ENCODE measurements at places on chromosomes 7 and 10.

GRCh38 chr10:78843495-78843894 is 225.3 kb upstream of the ZMIZ1 start:
- no peak for DNase-seq

DNA sequence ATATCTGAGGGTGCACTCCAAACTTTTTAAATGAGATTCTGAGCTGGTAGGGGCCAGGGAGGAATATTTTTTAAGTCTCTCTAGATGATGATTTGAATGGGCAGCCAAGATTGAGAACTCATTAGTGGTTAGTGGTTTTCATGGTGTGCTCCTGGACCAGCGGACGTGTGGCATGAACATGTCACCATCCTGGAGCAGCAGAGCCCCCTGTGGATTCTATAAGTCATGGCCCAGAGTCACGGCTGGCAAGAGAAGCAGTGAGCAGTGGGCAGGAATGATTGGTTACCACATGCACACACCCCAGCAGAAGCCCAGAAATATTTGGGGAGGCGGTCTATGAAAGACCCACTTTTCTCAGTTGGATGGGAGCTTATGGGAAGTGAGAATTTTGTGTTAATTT is 21.2 kb upstream of the UCN3 start:
- no peak for DNase-seq

DNA sequence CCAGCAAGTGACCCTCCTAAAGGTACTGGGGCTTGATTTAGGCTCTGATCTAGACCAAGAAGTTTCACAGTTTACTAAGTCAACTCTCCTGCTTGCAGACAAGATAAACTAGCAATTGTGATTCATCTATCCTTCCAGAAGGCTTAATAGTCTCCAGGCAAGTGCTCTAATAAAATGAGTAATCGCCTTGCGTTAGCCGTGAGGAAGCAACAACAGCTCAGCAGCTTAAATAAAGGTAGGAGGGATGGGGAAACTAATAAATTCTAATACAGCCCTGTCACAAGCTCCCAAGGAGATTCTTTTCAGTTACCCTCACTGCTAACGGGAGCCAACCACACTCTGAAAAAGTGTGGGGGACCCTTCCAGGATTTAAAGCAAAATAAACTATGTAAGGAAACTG is 48.4 kb downstream of the FRMD4A start:
- no peak for DNase-seq

- DNase-seq: no peak
Measured at GRCh38 chr7:114225784-114226183, 188.8 kb upstream of the FOXP2 start.

DNA sequence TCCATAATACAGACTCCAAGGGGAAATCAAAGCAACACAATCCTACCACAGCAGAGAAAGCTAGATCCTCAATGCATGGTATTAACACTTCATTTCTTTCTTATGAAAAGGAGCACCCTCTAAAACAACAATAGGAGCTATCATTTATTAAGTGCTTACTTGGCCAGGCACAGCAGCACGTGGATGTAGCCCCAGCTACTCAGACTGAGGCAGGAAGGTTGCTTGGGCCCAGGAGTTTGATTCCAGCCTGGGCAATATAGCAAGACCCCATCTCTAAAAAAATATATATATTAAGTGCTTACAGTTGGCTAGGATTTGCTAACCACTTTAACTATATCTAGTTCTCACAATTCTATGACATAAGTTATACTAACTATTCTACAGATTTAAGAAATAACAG is 12.2 kb downstream of the SNX13 start:
- no peak for DNase-seq

DNA sequence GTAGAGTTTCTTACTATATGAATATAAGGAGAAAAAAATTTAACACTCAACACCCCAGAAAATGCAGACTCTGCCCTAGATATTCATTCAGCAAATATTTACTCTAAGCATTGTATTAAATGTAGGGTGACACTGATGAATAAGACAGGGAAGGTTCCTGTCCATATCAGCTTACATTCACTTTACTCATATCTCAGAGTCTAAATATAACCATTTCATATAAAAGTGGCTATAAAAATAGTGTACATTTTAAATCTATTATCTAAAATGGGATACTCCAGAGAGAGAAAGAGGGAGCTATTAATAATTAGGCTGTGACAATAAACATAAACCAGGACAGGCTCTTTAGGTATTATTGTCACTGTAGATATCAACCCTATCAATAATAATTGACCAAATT is 104.0 kb downstream of the PKD1L1 start:
- no peak for DNase-seq

DNA sequence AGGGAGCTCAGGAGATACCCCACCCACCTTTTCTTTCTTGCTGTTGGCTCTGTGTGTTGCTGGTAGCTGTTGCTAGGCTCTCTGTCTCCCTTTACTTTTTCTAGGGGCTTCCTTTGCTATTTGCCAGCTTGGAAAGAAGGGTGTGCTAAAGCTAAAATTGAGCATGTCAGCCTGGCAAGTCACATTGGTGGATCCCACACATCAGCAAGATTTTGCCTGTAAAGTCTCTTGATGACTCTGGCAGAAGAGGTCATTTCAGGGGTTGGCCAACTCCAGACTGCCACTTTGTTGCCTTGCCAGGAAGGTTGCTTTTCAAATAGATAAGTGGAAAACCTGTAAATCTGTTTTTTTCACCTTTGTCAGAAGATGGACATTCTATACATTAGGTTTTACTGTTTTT is 9.9 kb downstream of the CCNY start:
- DNase-seq: no peak

DNA sequence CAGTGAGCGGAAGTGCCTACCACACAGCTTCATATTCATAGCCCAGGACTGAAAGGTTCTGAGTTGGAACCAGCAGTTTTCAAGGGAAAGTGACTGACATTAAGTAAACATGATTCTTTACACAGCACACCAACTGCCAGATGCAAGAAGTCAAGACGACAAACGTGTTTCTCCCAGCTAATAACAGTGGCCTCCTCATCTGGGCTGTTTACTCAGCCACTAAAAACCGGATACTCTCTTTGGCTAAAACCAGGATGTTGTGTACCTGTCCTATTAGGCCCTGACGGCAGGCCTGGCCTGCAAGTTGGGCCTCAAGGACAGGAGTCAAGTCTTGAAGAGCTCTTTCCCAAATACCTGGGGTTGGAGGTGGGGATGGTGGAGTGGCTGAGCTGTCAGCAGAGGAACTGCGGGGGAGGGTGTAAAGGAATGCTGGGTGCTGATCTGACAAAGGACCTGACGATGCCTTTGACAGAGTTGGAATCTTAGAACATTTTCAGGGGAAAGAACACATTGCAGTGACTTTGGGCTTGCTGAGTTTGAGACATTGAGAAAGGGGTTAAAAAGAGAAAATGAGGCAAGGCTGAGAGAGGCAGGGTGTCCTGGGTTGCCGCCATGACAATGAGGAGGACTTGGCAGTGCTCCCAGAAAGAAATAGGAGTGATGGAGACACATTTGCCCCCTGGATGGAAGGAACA is 57.7 kb downstream of the STEAP1B start:
- no peak for DNase-seq

DNA sequence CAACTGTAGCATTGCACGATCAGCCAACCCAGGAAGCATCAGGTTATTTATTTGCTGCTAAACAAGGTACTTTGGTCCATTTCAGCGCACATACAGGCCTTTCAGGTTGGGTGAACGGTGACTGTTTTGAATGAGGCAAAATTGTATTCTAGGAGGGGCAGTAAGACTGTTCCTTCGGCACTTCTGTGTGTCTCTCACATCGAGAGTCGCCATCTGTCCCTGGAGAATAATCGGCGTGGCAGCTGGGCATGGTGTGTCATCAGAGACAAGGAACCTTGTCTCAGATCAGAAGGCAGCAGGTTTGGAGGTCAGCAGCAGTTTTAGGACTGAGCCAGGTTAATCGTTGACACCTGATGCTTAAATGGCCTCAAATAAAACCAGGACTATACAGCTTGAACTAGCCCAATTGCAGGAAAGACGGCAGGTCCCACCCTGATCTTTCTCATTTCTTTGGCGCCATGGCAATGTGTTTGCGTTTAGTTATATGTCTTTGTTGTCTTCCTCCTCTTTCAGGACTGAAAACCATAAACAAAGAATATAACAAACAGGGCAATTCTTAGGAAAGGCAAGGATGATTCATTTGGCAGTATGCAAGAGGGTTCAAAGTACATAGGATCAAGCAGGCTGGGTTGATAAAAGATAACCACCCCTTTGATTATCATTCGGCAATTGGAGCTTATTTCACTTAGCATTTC is 92.0 kb upstream of the PRR15 start:
- DNase-seq: no peak

DNA sequence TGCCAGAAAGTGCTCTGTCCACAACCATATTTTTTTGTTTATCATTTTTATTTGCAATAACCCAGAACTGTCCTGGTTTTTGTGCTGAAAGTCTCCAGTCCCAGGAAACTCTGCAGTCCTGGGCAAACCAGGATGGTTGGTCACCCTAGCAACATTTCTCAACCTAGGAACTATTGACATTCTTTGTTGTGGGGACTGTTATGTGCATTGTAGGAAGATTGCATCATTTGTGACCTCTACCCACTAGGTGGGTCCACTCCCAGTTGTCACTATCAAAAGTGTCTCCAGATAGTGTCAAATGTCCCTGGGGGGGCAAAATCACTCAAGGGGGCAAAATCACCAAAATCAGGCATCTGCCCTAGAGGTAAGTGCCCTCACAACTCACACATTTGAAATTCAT is 14.0 kb upstream of the SRI start:
- no peak for DNase-seq

DNA sequence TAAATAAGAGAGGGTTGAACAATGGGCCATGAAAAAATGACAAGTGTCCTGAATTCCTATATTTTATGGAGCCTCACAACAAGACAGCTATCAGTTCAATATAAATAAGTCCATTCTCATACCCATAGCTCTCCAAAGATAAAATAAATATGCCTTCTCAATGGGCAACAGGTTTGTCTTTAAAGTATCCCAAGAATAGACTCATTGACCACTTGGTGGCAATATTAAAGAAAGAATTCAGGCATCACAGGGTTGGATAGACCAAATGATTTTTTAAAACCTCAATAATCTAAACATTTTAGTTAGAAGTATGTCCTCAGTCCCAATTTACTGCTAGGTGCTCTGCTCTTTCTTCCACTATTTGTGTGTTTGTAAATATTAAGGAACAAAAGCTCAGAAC is 165.1 kb upstream of the WNT16 start:
- no peak for DNase-seq

GRCh38 chr7:46245586-46246111 is 324.6 kb upstream of the IGFBP3 start:
- no peak for DNase-seq

- DNase-seq: no peak
Measured at GRCh38 chr7:24825931-24826661, 68.8 kb upstream of the GSDME start.

DNA sequence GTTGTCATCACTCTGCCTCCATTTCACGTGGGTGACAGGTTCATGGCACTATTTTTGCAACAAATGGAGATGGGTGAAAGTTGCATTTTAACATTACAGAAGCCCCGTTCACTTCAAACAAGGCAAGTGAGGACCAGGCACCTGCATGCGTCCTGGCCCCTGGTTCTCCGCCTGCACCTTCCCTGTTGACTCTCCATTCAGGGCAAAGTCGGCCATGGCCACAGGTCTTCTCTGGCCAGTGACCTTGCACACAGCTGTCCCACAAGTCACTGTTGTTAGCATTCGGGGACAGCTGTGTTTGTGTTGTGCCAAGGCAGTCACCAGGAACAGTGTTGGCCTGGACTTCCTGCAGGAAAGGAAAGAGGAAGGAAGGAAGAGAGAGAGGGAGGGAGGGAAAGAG is 554.9 kb downstream of the TCERG1L start:
- DNase-seq: no peak

DNA sequence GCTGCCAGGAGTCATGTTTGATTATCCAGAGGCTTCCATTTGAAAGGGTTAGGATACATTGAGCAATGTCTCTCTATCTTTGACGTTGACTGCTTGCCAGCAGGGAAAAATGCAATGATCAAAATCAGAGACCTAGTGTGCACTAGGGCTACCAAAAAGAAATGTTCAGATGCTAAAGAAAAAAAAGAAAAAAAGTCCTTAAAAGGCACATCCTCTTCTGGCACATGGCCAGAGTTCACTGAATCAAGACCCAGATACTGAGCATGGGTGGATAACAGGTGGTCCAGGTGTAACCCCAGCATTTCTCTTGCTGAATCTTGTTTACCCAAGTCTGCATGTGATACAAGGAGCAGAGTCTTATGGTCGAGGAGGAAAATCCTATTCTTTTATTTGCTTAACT is 899.3 kb downstream of the SORCS3 start:
- no peak for DNase-seq

- no peak for DNase-seq
Measured at GRCh38 chr10:114420811-114421485, 16.6 kb upstream of the AFAP1L2 start.

All from GM19239 (cell line).